ENCODE measurements at places on chromosomes 5 and 9.

DNA sequence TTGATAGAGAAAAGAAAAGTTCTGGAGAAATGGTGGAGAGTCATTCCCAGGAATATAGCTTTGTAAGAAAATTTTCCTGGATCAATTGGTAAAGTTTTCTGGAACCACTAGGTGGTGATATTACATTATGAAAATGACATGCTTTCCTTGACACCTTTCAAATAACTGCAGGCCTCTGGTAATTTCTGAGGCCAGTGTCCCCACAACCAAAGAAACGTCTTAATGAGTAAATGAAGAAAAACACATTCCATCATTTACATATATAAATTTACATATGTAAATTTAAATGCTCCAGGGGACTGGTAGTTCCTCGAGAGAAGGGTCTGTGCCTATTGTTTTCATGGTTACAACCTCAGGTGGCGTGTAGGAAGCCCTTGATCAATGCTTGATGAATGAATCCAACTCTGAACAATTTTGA lies 17.2 kb upstream of the RGS3 start:
- DNase-seq = peak; percentile 72

DNA sequence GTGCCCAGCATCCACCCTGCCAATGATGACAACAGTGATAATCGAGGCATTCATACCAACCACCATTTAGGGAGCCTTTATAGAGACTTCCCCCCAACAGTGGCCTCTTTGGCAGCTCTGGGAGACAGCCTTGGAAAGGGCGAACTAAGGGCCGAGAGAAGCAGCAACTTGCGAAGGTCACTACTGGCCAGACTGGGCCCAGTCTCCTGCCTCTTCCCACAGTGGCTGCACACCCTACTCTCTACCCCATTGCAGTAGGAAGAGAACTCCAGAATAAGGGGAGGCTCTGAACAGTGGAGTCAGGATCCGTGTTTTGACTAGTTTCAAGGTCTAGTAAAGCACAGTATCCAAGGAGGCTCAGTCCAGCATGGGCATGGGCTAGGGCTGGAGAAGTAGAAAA lies 5.3 kb downstream of the LHX6 start:
- DNase-seq = no peak

DNA sequence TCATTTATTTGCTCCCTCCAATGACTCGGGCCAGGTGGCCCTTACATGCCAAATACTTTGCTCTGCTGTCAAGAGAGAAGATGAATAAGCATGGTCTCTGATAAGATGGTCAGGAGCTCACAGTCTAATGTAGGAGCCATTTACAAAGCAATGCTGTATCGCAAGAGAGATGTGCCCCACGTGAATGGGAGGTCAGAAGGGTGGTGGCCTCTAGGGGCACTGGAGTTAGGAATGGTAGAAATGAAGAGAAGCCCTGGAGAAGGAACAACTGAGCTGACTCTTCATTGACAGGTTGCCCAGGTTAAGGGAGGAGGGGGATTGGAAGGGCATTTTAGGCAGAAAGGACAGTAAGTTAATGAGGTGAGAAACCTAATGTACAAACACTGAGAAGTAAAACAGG lies 286.5 kb downstream of the KCTD16 start:
- no peak for DNase-seq

DNA sequence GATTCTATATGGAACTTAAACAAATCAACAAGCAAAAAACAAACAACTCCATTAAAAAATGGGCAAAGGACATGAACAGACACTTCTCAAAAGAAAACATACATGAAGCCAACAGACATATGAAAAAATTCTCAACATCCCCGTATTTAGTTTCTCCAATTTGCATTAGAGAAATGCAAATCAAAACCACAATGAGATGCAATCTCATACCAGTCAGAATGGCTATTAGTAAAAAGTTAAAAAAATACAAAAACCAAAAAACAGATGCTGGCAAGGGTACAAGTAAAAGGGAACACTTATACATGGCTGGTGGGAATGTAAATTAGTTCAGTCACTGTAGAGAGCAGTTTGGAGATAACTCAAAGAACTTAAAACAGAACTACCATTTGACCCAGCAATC lies 342.1 kb upstream of the NUDT12 start:
- no peak for DNase-seq

- no peak for DNase-seq
Observed at GRCh38 chr9:121344184-121344583, 25.9 kb downstream of the STOM start.

DNA sequence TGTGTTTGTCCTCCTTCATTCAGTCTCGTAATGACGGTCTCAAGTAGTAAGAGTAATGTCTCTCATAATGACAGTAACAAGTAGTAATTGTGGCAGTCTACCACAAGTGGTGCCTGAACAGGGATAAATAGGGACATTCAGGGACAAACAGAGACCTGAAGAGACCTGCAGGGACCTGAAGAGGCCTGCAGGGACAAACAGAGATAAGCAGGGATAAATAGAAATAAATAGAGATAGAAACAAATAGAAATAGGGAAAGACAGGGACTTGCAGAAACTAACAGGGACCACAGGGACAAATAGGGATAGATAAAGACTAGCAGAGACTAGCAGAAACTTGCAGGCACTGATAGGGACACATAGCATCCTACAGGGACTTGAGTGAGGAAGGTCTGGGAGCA lies 7.9 kb downstream of the UGT3A2 start:
- no peak for DNase-seq

DNA sequence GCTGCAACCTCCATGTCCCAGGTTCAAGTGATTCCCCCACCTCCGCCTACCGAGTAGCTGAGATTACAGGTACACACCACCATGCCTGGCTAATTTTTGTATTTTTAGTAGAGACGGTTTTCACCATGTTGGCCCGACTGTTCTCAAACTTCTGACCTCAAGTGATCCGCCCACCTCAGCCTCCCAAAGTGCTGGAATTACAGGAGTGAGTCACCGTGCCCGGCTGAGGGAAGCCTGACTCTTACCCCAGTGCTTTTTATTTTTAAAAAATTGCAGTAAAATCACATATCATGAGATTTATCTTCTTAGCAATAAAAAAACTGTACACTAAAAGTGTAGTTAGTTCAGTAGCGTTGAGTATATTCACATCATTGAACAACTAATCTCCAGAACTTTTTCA lies 105.3 kb downstream of the SLIT3 start:
- DNase-seq = no peak

DNA sequence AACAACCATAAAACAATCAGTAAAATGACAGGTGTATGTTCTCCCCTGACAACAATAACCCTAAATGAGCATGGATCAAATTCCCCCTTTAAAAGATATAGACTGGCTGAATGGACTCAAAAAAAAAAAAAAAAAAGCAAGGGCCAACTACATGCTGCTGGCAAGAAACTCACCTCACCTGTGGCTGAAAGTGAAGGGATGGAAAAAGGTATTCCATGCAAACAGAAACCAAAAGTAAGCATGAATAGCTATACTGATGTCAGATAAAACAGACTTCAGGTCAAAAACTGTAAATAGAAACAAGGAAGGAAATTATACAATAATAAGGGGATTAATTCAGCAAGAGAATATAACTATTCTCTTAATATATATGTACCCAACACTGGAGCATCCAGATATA lies 54.2 kb upstream of the SSBP2 start:
- DNase-seq = no peak

- no peak for DNase-seq
Observed at GRCh38 chr5:53820119-53820801, 259.8 kb downstream of the NDUFS4 start.

DNA sequence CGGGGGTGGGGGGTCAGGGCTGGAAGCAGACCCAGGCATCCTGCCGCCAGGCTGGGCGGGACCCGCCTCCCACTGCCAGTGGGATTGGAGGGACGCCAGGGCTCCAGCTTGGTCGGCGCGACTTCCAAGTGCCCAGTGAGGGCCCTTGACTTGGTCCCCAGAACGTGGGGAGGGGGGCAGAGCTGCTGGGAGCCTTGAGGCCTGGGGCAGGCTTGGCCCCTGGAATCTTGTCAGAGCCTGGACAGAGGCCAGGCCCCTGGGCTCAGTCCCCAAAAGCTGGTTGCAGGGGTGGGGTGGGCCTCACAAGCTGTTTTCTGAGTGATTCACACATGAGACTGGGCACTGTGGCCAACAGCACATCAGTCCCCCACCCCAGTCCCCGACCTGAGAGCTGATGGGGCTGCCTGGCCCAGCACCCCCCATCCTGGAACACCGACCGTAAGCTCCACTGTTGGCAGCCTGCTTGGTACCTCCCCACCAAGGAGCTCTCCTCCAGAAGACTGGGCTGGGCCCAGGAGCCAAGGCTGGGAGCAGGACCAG lies 526 bp downstream of the CLIC3 start:
- no peak for DNase-seq

DNA sequence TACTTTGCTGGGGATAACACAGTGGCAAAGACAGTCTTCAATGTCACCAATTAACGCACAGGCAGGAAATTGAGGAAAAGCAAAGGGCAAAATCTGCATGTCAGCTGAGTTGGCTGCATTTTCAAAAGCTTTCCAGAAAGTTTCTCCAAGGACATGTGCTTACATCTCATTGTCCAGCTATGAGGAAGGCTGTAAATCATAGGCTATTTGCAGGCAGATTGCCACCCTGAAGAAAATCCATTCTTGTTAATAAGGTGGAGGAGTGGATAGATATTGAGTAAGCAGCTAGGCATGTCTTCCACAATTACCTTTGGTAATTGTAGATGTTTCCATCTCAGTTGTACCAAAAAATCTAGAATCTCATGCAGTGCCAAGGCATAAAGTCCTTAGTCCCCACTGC lies 278.0 kb upstream of the NUDT12 start:
- DNase-seq = no peak

DNA sequence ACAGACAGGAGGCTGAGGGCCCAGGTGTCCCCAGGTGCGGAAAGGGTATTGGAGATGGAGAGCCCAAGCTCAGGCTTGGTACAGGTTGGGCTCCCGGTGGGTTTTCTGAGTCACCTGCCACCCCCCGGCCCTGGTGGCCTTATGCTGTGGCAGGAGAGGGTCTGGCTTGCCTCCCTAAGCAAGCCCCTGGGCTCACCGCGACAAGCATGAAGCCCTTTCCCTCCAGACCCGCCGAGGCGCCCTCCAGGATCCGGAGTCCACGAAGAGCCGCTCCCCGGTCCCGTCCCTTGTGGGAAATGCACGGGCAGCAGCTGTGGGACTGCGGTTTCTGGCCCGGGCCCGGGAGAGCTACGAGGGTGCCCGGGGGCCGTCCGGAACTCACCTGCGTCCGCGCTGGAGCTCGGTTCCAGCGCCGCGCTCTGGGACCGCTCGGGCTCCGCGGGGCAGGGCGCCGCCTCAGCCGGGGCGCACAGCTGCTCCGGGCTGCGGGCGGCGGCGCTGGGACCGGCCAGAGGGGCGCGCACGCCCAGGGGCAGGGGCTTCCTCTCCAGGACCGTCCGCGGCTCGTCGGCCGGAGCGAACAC lies 757 bp downstream of the SAPCD2 start:
- peak; percentile 67 for DNase-seq

DNA sequence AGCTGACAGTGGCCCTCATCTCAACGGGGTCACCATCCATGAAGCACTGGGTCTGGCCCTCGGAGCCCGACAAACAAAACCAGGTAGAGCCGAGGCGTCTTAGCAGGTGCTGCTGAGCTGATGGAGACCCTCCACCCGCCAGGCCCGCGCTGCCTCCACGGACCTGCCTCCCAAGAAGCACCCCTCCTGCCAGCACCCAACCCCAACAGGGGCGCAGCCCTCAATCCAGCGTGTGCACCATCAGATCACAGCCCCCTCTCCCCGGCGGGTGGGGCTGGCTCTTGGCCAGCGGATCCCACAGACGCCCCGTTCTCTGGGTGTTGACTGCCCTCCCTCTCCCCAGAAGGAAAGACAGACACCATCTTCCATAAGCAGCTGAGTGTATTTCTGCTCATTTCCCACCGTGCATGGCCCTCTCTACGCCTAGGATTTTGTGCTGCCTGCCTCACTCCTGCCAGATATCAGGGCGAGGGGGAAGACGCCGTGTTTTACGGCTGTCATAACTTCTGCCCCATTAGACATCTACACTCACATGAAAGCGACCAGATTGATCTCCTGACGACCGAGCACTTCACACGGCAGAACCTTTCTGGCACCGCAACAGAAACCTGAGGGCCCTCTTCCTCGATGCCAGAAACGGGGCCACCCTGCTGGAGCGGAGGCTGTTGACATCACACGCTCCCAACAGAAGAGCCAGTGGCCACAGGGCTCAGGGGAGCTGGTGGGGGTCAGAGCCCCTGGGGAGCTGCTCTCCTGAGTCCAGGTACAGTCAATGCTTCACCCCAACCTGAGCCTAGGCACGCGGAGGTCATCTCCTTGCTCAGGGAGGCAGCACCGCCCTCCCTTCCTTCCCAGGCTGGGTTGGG lies 12.4 kb downstream of the NACC2 start:
- peak; percentile 34 for DNase-seq

GRCh38 chr9:131296906-131297500 lies 7.5 kb downstream of the PLPP7 start:
- DNase-seq = no peak

- no peak for DNase-seq
Observed at GRCh38 chr5:86125731-86126601, 491.8 kb upstream of the COX7C start.

GRCh38 chr5:87361031-87361445 lies 51.7 kb downstream of the CCNH start:
- DNase-seq = no peak

DNA sequence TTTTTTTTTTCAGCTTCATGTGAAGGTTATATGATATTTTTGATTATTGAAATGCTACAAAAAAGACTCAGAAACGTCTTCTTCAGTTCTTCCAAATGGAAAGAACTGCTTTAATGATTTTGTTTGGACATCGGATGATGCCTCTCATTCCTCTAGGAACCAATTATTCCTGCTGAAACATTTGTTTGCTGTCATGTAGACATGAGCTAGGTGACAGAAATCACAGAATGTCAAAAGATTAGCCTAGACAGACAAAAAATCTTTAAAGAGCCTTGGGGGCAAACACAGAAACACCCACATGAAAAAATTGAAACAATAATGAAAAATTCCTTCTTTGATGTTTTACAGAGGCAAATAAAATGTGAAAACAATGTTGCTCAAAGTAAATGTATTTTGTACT lies 244.2 kb upstream of the EDIL3 start:
- no peak for DNase-seq

DNA sequence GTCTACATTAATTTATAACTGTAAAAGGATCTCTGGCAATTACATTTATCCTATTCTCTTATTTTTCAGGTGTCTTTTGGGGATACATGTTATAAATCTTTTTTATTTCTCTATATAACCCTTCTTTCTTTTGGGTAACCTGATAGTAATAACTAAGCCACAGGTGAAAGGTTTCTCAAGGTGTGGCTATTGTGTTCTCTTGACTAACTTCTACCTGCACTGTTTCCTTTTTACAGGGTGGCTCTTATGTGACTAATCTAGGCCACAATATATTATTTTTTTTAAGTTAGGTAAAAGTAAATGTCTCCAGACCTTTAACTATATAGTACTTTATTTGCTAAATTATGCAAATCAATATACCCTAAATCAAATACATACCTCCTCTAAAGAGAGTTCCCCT lies 193.2 kb downstream of the EFNA5 start:
- DNase-seq = no peak

GRCh38 chr5:556909-557441 lies 32.7 kb upstream of the SLC9A3 start:
- no peak for DNase-seq

All from SK-N-SH (cell line).